ENCODE measurements at places on chromosomes 3 and 15.
A peak's percentile ranks its signal among the peaks of the same experiment; 100 is the strongest.

- DNase-seq, result peak; percentile 78
- peaks cover 3% of the 10 kb centered on the region for H3K4me1 ChIP-seq
- no peak overlapping the region for H3K27ac ChIP-seq
- no peaks in the 10 kb centered on the region for H3K36me3 ChIP-seq
These were observed 41.2 kb upstream of the UBE2Q2 start for GRCh38 chr15:75801859-75802593.

DNA sequence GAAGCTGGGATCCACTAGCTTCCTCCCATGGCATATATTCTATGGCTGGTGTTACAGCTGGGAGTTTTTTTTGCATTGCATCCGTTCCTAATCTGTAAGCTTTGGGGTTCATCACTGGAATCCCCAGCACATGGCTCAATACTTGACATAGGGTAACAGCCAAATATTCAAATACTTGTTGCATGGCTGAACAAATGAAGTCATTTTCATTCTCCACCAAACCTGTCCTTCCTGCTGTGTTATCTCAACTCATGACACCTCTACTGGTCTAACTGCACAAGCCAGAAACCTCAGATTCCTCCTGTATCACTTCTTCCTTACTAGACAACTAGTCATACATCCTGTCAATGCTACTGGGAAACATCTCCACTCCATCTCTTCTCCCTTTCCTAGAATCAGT, 43.4 kb downstream of the ST3GAL6 start:
- no peaks in the 10 kb centered on the region for H3K36me3 ChIP-seq
- no peak overlapping the region for H3K4me3 ChIP-seq
- DNase-seq, result no peak
- no peak overlapping the region for H3K27ac ChIP-seq
- H3K27me3 ChIP-seq, result no peaks in the 10 kb centered on the region

- H3K27ac ChIP-seq, result no peak overlapping the region
- H3K4me1 ChIP-seq, result peaks cover 14% of the 10 kb centered on the region
- no peaks in the 10 kb centered on the region for H3K36me3 ChIP-seq
- no peaks in the 10 kb centered on the region for H3K27me3 ChIP-seq
- DNase-seq, result no peak
These were observed 16.9 kb downstream of the VPS18 start for GRCh38 chr15:40911141-40911540.

DNA sequence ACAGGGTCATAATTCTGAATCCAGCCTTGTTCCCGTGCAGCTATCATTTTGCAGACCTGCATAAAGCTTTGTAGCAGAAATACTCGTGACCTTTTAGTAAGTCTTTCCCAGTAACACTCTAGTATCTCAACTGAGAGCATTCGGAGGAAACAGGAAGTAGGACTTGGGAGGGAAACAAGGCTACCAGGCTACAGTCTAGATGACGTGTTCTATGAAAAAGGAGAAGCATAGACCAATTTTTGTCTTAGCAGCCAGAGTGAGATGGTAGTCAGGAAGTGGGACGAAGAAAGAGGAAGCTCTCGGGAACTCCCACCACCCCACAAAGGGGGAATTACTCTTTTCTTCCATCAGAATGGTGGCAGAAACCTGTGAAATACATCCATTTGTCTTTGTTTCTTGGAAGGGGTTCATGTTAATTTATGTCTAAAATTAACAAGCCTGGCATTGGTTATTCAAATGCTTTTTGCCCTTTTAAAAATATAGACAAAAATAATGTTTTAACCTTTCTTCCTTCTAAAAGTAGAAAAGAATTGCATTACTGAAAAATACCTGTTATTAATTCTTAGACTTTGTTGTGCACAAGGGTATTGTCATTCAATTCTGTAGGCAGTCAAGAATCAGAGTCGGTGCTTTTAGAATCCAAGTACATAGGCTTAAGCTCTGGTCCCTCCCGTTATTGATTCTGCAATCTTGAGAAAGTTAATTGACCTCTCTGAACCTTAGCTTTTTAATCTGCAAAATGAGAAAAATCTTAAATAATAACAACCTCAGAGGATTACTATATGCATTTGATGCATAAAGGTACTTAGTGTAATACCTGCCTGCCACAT, 1.6 kb upstream of the SUCNR1 start:
- no peaks in the 10 kb centered on the region for H3K27me3 ChIP-seq
- no peaks in the 10 kb centered on the region for H3K36me3 ChIP-seq
- no peak overlapping the region for H3K4me3 ChIP-seq
- H3K27ac ChIP-seq, result peak overlapping the region; percentile 9
- no peak for DNase-seq

DNA sequence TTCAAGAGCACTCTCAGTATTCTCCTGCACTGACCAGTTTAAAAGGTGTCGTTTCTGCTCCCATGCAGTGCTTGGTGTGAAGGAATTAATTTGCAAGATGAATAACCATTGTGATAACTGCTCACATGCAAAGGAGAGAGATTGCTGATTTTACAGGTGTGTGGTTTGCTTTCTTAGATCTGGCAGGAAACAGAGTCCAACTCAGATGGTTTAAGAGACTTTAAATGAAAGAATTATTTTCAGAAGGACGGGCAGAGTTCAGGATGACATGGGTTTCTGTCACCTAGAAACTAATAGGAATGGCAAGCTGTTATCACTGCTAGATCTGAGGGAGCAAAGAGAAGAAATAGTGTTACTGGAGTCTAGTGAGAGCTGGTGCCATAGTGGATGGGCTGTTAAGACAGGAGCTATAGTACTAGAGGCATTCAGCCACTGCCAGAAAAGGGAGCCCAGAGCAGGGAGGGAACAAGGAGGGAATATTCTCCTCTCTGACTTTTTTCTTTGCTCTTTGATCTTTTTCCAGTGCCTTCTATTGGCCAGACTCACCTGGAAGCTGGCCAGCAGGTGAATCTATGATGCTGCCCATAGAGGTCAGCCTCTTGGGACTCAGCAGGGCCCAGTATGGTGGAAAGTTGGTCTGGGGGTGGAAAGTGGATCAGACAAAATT, 14.9 kb downstream of the ATXN7 start:
- no peak overlapping the region for H3K4me3 ChIP-seq
- H3K27me3 ChIP-seq, result no peaks in the 10 kb centered on the region
- no peaks in the 10 kb centered on the region for H3K4me1 ChIP-seq
- no peak for DNase-seq
- H3K27ac ChIP-seq, result no peak overlapping the region

DNA sequence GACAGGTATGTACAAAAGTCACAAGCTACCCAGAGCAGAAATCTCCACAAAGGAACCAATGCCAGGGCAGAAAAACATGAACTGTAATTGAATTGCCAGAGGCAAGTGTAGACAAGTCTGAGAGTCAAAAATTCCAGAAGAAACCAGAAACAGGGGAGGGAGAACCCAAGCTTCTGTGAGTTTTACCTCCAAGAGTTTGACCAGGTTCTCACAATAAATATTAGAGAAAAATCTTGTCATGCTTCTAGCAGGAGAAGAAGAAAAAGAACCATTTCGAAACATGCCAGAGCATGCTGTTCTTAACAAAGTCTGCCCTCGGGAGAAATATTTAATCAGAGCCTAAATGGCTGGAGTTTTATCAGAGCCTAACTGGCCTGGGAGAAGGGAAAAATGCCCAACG, 32.5 kb upstream of the AP3B2 start:
- no peak for DNase-seq
- H3K4me1 ChIP-seq, result no peaks in the 10 kb centered on the region
- no peak overlapping the region for H3K27ac ChIP-seq
- no peaks in the 10 kb centered on the region for H3K36me3 ChIP-seq

GRCh38 chr3:63303238-63303637, 25.1 kb downstream of the SYNPR start:
- H3K27me3 ChIP-seq, result no peaks in the 10 kb centered on the region
- H3K4me3 ChIP-seq, result no peak overlapping the region
- no peaks in the 10 kb centered on the region for H3K36me3 ChIP-seq

DNA sequence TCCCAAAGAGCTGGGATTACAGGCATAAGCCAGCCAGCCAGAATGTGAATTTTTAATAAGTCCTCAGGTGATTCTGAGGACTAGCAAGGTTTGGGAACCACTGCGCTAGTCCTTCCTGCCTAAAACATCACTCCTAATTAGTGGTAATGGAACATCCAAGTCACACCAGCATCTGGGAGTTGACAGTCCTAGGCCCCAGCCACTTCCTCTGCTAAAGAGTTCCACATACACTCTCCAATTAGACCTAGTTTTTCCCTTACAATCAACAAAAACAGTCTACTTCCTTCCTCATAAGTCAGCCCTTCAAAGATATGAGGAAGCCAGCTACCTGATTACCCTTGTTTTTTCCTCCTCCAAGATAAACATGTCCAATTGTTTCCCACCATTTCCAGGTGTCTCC, 78.1 kb downstream of the OXNAD1 start:
- no peaks in the 10 kb centered on the region for H3K27me3 ChIP-seq
- H3K36me3 ChIP-seq, result no peaks in the 10 kb centered on the region
- no peaks in the 10 kb centered on the region for H3K4me1 ChIP-seq
- DNase-seq, result no peak
- H3K4me3 ChIP-seq, result no peak overlapping the region
- H3K27ac ChIP-seq, result no peak overlapping the region

- H3K4me1 ChIP-seq, result no peaks in the 10 kb centered on the region
- no peak overlapping the region for H3K4me3 ChIP-seq
- no peak for DNase-seq
- H3K36me3 ChIP-seq, result no peaks in the 10 kb centered on the region
These were observed 103.4 kb upstream of the FHIT start for GRCh38 chr3:61354604-61355003.

GRCh38 chr3:42805141-42805821, 991 bp upstream of the HIGD1A start:
- H3K36me3 ChIP-seq, result no peaks in the 10 kb centered on the region
- peaks cover 11% of the 10 kb centered on the region for H3K4me1 ChIP-seq
- H3K4me3 ChIP-seq, result peak overlapping the region; percentile 74
- no peak for DNase-seq
- no peaks in the 10 kb centered on the region for H3K27me3 ChIP-seq
- H3K27ac ChIP-seq, result peak overlapping the region; percentile 98

- no peak overlapping the region for H3K27ac ChIP-seq
- no peaks in the 10 kb centered on the region for H3K36me3 ChIP-seq
- no peaks in the 10 kb centered on the region for H3K4me1 ChIP-seq
- DNase-seq, result no peak
- no peaks in the 10 kb centered on the region for H3K27me3 ChIP-seq
These were observed 13.6 kb upstream of the RBMS3 start for GRCh38 chr3:29267226-29267625.

DNA sequence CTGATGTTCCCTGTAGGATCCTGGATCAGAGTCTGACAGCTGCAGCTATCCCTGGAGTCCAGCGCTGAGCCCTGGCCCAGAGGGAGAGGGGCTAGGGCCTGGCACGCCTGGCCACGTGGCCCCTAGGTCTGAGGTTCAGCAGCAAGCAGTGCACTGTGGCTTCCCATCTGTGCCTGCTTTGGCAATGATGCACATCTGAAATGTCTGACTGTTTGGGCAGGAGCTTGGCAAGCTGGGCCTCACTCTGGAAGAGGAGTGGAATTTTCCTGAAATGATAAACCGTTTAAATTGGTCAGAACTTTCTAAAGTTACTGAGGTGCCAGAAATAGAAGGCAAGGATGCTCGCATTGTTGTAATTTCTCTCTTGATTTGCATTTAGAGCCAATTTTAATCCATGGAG, 48.8 kb upstream of the MRPS22 start:
- no peak overlapping the region for H3K27ac ChIP-seq
- no peaks in the 10 kb centered on the region for H3K27me3 ChIP-seq
- no peak overlapping the region for H3K4me3 ChIP-seq
- no peaks in the 10 kb centered on the region for H3K36me3 ChIP-seq

GRCh38 chr3:58324391-58325390, 8.0 kb upstream of the PXK start:
- H3K4me3 ChIP-seq, result no peak overlapping the region
- no peaks in the 10 kb centered on the region for H3K27me3 ChIP-seq
- DNase-seq, result no peak

Measured in colonic mucosa (tissue), 4 donors.